ENCODE measurements at places on chromosomes 3 and 15.

- DNase-seq, result no peak
These were observed 148.5 kb upstream of the NAALADL2 start for GRCh38 chr3:174710612-174711011.

DNA sequence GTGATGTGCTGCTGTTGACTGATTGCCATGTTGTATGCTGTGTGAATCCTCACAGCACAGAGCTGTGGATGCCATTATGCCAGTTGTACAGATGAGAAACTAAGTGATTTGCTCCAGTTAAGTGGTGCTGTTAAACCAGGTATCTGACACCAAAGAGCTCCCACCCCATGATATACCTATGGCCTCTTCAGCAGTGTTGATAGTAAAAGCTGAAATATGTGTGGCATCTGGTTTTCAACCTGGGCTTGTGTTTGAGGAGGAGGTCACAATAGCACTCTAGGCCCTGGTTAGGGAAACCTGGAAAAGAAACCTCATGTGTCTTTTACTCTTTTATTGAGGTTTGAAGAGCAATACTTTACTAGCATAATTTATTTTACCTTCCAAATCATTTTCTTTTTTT, 21.4 kb downstream of the RAD54L2 start:
- no peak for DNase-seq

- no peak for DNase-seq
These were observed 5.6 kb upstream of the ATP8B4 start for GRCh38 chr15:50124631-50125030.

DNA sequence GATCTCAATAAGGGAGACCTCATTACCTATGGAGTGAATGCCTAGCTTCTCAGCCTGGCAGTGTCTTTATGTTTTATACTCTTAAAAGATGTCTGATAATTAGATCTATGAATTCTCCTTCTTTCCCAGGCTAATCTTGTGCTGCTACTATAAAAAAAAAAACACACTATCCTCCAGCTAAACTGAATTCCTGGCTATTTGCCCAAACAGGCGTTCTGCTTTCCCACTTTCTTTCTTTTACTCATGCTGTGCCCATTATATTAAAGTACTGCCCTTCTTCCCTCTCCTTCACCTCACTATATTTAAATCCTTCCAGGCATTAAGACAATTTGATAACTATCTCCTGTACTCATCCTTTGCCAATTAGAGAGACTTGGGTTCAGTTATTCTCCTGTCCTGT, 1134.9 kb downstream of the ROBO2 start:
- no peak for DNase-seq

DNA sequence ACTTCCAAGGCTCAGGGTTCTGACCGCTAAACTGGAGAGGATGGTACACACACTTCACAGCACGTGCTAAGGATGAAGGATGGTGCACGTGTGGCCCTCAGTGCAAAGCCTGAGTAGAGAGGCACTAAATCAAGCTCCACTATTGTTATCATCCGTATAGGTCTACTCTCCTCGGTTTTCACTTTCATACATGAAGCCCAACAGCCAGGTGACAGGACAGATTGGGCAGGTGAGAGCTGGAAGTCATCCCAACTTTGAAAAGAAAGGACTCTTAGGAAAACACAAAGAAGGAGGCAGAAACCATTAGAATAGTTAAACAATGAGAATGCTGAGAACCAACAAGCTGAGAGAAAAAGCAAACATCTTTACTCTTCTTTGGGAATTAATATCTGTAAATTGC, 21.1 kb downstream of the MAGI1 start:
- DNase-seq, result no peak

GRCh38 chr3:27591312-27592210, 107.4 kb upstream of the SLC4A7 start:
- no peak for DNase-seq

- no peak for DNase-seq
These were observed 13.7 kb downstream of the FLNB start for GRCh38 chr3:58021962-58022361.
